Activated CD4-positive, alpha-beta memory T cell treated with anti-CD3 and anti-CD28 coated beads, Interleukin-2, amount 10 ng/mL, durations not matched to agents 7 days and 5 days (primary cell): ENCODE measurements at places on chromosomes 4 and X. TPM values are rescaled to one million over a fixed set of nuclear protein-coding genes. Genes with fewer than 3 reads are reported as not detected.

GRCh38 chrX:144732588-144732987 is 514.7 kb upstream of the SPANXN1 start:
- DNase-seq, result no peak

- peak; percentile 50 for DNase-seq
These were observed 82.0 kb upstream of the CLDN34 start for GRCh38 chrX:9885150-9885549.

DNA sequence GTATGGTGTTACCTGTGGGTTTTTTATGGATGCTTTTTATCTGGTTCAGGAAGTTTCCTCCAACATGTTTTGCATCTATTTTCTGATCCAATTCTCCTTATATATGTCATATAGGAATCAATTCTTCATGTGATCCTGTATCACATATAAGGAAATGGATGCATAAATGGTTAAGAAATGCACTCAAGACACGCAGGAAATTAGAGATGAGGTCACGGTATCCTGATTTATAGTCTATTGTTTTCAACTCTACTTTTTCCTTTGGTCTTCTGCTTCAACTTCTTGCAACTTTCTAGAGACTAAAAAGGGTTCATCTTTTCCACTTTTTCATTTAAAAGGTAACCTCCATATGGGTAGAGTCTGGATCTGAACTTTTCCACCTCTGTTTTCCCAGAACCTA is 33.6 kb upstream of the IL13RA1 start:
- DNase-seq, result no peak

Gene SORBS2
- total RNA-seq, result not detected

Gene DAPP1
- total RNA-seq, result 39.4 TPM

DNA sequence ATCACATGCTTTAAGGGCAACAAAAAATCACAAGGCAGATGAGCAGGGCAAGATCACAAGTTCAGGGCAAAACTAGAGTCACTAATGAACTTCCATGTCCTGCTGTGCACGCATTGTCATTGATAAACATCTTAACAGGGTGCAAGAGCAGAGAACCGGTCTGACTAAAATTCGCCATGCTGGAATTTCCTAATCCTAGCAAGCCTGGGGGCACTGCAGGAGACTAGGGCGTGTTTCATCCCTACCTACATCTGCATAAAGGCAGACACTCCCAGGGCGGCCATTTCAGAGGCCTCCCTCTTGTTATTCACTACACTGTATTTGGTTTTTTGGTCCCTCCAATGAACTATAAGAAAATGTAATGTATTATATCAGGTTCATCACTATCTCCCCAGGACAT is 203.6 kb downstream of the ARHGEF9 start:
- no peak for DNase-seq

DNA sequence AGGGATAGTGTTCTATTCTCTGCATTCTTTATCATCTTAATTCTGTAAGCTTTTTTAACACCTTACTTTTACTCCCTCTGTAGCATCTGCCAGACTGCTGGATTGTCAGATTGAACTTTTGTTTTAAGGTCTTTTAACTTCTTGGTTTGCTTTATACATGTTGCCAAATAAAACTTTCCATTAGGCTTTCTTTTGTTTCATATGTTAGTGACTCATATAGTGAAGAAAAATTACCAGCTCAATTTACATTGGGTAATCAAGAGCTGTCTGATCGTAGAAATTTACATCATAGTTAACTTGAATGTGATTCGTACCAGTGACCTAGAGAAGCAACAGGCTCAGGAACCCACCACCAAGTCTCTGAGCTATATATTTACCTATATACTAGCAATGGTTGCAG is 28.5 kb upstream of the KLHL4 start:
- DNase-seq, result no peak

- DNase-seq, result no peak
These were observed 131.0 kb downstream of the COX18 start for GRCh38 chr4:72938516-72938915.

- no peak for DNase-seq
These were observed 246.0 kb downstream of the DCTD start for GRCh38 chr4:182671231-182671630.

- DNase-seq, result no peak
These were observed 24.5 kb upstream of the MSN start for GRCh38 chrX:65642914-65643491.

Gene PRRG3
- not detected for total RNA-seq

DNA sequence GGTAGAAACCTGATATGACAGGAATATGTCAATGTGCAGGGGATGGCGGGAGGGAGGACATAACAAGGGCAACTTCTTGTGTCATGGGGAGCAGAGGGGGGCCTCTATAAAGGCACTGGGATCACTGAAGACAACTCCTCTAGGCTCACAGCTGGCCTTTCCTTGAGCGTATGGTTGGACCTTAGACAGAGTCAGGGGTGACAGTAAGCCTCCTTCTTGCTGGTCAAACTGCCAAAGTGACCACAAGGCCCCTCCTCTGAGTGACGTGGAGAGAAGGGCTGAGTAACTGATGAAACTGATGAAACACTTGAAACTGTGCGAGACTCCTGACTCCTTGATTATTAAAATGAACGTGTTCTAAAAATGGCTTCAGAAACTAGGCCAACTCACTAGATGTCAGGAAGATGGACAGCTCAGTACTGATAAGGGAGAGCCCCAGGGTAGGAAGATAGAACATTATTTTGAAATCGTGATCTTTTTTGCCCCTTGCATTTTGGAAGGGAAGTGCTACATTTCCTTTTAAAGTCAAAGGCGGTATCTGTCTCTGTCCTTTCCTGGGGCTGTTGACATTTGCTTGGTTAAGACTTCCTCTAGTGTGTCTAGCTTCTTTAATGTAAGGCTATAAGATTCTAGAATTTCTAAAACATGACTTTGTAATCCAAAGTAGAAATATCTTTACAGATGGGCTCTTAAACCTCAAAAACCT is 1.6 kb downstream of the RAB33A start:
- DNase-seq, result peak; percentile 68

Gene ZIC3
- total RNA-seq, result not detected

DNA sequence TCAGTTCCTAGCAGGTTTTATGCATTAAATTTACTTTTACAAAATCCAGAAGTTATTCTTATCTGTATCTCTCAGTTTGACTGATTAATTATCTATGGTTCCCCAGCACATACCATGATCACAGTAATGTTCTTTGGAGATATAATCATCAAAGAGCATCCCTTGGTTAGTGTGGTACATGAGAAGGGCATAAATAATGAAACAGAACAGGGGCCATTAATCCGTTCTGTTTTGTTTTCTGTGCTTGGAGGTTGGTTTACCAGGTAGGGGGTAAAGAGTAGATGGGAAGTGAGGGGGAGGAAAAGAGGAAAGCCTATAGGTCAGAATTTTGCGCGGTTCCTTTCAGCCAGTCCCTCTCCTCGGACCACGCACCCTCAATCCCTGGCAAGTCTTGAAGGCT is 718.7 kb upstream of the TENM3 start:
- DNase-seq, result no peak
